ENCODE measurements at places on chromosomes 4 and X.
A peak's percentile ranks its signal among the peaks of the same experiment; 100 is the strongest.

GRCh38 chr4:53841711-53842110 lies 222.7 kb downstream of the CHIC2 start:
- DNase-seq: no peak

GRCh38 chr4:74583089-74583700 lies 138.3 kb downstream of the AREG start:
- DNase-seq: peak; percentile 66

- DNase-seq: no peak
These were observed 19.1 kb downstream of the NOP14 start for GRCh38 chr4:2944091-2944482.

DNA sequence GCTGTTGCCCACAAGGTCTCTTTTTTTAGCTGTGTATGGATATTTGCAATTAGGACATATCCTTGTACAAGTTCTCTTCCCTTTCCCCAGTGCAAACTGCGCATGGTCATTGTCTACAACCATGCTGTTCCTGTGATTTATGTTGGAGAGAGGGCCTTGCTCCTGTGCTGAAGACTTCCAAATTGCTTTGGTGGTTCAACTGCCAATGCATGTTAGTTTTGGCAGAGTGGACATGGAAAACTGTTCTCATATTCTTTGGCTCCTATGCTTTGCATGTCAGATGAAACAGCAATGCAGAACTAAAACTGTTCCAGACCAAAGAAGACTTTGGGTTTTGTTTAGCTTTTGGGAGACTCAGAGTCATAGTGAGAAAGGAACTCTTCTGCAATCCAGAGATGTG lies 148.8 kb upstream of the EDNRA start:
- DNase-seq: no peak

DNA sequence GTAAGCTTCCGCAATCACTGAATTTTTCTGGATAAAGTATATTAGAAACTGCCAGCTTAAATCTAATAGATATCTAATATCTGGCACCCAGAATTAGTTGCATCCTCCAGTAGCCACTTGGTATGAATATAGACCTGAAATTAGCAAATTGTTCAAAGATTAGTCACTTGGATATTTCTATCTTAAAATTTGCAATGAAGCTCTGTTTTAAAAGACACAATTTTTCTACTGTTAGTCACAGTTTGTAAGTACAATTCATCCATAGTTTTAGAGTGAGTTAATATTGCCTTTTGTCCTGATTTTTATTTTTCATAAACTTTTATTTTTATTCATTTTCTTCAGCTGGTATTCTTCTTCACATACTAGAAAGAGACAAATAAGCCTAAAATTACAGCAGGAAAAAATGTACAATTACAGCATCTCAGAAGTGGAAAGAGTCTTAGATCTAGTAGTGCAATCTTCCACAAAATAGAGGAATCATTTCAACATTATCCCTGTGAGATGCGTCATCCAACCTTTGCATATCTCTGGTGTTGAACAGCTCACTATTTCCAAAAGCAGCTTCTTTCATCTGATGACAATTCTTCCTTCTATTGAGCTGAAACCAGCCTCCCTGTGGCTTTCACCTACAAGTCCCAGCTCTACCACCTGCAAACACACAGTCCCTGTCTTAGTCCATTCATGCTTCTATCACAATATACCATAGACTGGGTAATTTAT lies 190.0 kb upstream of the AR start:
- DNase-seq: no peak
